Lower leg skin (tissue), 4 donors: ENCODE measurements at places on chromosomes 3 and 15. TPM values are rescaled to one million over a fixed set of nuclear protein-coding genes. Genes with fewer than 3 reads are reported as not detected.

DNA sequence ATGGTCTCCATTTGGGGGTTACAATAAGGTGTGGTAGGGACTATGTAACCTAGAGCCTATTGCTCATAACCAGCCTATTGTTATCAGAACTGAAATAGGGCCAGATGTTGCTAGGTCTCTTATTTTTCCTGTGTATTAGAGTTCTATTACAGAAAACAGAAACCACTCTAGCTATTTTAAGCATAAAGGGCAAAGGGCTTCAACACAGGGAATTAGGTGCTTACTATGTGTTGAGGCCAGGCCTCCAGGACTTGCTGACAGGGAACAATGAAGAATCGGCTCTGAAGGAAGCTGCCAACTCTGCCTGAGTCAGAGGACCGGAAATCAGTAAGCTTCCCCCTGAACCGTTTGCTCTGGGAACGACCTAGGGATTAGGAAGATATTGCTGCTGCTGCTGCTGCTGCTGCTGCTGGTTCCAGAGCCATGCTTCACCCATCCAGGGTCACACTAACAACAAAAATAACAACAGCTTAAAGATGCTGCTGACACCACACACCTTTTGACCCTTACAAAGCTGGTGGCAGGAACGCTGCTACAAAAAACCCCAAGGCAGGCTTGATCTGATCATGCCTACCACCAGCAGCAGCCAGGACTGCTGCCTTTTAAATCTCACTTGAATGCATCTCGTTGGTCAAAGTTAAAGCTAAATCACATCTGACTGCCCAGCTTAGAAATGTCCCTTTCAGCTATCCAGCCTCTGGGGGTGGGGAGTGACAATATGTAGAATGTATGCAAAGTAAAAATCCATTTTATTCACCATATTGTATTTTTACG is 276.9 kb upstream of the IL12A start:
- no peak for DNase-seq

DNA sequence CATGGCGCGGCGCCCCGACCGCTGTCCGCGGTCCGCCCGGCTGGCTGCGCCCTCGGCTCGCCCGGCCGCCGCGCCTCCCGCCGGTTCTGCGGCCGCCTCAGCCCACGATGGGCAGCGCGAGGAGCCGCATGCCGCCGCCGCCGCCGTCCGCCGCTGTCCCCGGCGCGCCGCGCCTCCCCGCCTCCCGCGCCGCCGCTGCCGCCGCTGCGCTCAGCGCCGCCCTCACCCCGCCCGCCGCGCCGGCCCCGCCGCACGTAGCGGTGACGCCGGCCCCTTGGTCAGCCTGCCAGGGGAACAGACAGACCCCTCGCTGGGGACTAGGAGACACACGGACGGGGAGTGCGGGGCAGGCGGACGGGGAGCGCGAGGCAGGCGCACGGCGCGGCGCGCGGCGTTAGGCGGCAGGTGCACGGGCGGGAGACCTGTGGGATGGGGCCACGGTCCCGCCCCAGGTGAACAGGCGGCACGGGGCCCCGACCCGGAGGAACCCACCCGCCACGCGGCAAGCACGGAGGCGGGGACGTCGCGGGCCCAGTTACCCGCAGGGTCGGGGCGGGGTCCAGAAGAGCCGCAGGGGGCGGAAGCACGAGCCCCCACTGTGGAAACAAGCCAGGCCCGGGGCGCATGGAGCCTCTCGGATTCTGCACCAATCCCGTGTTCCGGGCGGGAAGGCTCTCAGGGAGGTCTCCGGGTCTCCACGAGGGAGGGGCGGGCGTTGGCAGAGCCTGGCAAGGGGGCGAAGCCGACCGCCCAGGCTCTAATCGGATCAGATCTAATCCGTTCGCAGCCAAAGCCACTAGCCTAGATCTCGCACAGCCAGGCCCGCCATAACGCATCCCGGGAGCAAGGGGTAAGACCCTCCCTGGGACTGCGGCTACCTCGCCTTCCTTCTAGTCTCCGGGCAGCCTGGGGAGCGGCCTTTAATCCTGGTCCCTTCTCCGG is at the start of gene CSPG5:
Gene CSPG5 (minus strand): TSS at position 175 of the 942 bp plus-strand sequence. CDS start 172 bp downstream, at position 3.
- DNase-seq, result no peak

The SLC24A5 gene
- total RNA-seq, result 3.4 TPM

DNA sequence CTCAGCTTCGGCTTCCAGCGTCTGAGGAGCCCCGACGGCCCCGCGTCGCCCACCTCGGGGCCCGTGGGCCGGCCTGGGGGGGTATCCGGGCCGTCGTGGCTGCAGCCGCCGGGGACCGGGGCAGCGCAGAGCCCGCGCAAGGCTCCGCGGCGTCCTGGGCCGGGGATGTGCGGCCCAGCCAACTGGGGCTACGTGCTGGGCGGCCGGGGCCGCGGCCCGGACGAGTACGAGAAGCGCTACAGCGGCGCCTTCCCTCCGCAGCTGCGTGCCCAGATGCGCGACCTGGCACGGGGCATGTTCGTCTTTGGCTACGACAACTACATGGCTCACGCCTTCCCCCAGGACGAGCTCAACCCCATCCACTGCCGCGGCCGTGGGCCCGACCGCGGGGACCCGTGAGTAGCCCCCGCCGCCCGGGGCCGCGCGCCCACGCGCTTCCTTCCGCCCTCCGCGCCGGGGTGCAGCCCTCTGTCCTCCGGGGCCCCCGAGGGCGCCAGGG is 462 bp downstream of the EDEM1 start:
- peak; percentile 89 for DNase-seq

The MAP1A gene
- 2.3 TPM for total RNA-seq

DNA sequence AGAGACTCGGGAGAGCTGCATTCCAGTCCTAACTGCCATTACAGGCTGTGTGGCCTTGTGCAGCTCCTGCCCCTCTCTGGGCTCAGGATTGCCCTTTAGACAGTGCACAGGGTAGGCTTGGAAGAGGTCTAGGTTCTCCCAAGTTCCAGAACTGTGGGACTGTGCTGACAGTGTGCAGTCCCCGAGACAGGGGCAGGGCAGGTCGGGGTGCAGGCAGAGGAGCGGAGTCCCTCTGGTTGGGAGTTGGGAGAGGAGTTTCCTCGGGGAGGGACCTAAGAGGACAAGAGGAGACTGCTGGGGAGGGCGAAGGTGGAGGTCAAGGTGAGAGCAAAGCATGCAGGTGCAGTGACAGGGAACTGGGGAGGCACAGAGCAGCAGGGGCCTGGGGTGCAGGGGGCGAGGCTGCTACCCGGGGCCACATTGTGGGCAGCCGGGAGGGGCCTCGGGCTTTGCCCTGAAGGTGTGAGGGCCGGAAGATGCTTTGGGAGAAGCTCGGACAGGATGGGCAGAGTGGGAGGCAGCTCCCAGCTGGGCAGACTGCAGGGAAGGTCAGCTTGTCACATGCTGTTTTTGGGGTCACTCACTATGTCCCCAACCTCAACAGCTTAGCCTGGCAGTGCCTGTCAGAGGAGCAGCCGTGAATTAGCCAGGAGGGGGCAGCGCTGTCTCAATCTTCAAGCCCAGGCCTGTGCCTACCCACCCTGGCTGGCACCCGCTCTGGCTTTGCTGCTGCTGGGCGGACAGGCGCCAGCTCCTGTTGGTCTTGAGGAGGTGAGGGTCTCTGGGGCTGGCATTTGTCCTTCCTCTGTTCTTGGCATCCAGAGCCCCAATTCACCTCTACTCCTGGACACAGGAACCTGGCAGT is 15.4 kb upstream of the CSPG4 start:
- DNase-seq, result no peak

The XCR1 gene
- total RNA-seq, result 1.2 TPM
